ENCODE measurements at places on chromosomes 12 and 14.

- no peak for DNase-seq
Measured at GRCh38 chr14:48710133-48710532, 876.0 kb downstream of the RPS29 start.

DNA sequence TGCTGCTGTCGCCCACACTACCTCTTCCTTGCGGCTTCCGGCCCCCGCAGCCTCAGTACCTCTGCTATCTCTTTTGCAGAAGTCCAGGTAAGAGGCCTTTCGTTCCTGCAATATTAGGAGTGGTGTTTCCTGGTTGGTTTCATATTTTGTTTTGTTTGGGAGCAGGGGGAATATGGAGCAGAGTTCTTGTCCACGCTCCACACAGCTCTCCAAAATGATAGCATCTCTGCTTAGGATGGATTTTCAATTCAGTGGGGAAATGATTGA, 768 bp downstream of the OXA1L start:
- DNase-seq, result no peak

DNA sequence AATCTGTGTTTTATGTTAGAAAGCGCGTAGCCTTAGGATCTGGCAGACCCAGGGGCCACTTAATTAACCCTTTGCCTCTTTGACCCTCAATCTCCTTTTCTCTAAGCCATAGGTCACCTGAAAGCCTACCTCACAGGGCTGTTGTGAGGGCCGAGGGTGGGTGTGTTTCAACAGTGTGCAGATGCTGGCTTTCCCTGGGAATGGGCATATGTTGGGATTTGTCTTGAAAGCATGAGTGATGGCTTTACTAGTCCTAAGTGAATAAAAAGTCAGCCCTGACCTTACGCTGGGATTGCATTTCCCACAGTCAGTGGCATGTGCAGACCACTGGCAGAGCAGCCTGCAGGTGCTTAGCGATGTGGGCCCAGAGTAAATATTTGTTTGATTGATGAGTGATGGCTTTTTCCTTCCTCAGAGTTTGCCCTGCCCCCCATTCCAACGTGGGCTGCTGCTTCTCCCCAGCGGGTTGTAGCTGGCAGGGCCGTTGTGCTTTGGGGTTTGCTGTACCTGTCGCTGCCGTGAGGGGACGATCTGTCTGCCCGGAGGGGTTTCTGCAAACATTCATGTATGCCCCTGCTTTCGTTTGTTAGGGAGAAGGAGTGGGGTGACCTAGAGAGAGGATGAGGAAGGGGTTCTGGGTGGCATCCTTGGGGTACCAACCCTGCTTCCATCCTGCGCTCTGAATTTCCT, 31.5 kb downstream of the MEG3 start:
- no peak for DNase-seq

DNA sequence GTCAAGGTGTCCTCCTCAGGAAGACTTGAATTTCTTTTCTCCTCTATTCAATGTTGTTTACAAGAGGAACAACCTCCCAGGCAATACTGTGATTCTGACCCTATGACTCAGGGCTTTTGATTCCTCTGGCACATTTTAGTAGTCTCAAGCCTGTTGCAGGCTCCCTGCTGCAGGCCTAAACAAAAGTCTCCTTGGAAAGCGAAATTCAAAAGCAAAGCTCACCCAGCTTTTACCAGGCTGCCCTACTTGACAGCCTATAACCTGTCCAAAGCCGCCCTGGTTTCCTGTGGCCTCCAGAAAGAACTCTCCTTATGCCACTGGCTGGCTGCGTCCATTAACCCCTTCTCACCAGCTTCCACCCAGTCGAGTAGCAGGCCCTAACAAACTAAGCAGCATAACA, 11.6 kb downstream of the FGD6 start:
- DNase-seq, result no peak

DNA sequence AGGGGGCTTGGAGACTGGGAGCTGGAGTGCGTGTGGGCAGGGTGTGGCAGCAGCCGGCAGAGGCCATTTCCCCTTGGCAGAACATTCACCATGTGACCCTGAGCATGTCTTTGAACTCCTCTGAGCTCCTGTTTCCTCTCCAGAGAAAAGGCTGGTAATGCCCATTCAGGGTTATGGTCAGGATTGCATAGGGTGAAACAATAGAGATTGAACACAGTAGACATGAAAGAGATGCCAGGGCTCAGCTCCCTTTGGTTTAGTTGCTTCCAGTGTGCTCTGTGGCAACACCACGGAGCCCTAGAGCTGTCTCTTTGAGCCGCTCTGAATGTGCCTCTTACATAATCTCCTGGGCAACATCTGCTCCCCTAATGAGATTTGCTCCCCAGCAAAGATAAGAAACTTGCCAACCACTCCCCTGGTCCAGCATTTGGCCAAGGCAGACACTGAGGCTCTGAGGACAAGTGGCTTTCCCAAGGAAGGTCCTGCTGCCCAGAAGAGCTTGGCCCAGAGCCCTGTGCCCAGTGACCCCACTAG, 4.6 kb downstream of the IFI27 start:
- no peak for DNase-seq

DNA sequence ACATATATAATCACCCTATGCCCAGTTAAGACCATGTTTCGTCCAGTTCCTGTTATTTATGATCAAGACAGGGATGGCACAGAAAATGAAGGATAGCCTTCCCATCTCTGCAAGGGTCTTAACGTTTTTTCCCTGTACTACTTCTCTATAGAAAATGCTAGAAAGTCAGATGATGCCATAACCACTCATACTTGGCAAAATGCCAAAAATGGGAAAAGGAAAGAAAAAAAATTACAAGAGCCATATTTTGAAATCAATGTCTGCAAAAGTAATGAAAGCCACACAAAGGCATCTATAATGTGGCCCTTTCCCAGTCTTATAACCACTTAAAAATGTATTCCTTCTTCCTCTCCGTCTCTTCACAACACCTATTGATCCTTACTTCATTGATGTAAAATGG, 1.8 kb upstream of the MYL6B start:
- no peak for DNase-seq

DNA sequence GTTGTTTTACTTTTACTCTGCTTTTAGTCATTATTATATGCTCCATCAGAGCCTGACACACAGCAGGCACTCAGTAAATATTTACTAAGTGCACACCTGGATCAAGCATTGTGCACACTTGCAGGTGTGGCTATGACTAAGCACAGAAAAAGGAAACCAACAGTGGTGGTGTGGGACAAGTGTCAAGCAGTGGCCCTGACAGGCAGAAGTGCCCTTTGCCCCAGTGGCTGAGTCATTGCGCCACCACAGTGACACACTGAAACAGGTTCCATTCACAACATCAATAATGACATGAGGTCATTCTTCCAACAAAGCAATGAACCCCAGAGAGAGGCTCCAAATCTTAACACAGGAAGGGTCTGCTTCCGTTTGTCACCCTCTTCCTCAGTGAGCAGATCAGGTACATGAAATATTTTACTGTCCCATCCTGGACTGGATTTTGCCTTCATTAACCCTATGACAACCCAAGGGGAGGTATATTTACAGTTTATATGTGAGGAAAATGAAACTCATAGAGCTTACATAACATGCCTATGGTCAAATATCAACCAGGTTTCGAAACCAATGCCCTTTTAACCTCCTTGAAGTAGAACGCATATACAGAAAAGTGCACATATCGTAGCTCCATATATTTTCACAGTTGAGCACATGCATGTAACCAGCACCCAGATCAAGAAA, 82.6 kb upstream of the GTF2A1 start:
- DNase-seq, result no peak

Measured in NCI-H1694 treated with DMSO at 0.1 percent for 48 hours (cell line).